Tibial artery (tissue), 4 donors: ENCODE measurements at places on chromosomes 3 and 15.

DNA sequence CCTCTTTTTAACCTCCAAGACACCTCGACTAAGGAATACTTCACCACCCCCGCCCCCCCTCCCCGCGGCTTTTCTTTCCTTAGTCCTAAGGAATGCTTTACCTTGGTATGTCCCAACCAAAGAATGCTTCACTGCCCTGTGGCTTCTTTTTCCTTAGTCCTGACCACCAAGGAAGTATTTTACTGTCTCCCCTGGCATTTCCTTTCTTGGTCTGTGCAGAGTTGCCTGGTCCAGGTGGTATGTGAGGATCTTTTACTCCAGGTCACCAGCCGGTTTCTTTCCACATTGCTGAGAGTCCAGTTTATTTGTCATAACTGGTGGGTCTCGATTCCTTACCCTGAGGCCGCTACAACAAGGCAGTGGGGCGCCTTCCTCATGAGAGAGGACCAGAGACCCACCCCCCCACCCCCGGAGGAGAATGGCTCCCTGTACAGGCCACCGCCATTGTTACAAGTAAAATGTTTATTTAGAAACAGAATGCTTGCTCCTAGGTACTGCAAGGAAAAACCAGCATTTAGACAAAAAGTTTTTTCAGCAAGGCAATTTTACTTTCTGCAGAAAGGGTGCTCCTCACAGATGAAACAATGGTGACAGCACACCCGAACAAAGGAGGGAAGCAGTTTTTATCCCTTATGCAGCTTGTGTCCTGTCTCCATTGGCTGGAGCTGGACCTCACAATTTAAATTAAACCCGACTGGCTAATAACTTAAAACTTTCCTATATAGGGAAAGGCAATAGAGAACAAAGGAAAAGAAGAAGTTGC is 23.1 kb upstream of the MTHFS start:
- peaks cover 6% of the 10 kb centered on the region for H3K4me1 ChIP-seq
- DNase-seq, result no peak

DNA sequence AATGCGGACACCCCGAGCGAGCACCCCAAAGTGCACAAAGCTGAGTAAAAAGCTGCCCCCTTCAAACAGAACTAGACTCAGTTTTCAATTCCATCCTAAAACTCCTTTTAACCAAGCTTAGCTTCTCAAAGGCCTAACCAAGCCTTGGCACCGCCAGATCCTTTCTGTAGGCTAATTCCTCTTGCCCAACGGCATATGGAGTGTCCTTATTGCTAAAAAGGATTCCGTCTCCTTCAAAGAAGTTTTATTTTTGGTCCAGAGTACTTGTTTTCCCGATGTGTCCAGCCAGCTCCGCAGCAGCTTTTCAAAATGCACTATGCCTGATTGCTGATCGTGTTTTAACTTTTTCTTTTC is 5.3 kb downstream of the BHLHE40 start:
- H3K27ac ChIP-seq, result peak overlapping the region; percentile 95
- peaks cover 12% of the 10 kb centered on the region for H3K36me3 ChIP-seq
- peaks cover 78% of the 10 kb centered on the region for H3K4me1 ChIP-seq
- DNase-seq, result no peak
- no peaks in the 10 kb centered on the region for H3K27me3 ChIP-seq

DNA sequence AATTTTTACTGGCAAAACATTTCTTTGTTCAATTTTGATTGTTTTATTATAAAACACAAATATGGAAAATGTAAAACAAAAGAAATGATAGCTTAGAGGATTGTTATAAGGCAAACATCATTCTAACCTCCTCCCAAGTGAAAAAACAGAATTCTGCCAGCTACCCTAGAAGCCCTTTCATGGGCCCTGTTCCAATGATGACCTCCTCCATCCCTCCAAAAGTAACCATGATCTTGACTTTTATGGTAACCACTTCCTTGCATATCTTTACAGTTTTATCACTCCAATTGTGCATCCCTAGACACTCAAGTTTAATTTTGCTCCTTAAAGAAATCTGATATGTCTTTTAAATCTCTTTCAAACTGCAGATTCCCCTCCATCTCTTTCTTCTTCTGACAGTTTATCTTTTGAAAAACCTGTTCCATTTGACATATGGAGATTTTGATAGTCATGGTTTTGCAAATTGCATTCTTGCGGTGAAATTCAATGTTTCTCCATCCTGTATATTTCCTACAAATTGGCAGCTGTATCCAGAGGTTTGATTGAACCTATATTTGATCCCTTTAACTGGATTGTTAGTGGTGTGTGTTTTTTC is 27.0 kb upstream of the TNFAIP8L3 start:
- peak overlapping the region; percentile 55 for H3K27ac ChIP-seq
- no peak overlapping the region for H3K4me3 ChIP-seq
- DNase-seq, result no peak
- no peaks in the 10 kb centered on the region for H3K27me3 ChIP-seq

DNA sequence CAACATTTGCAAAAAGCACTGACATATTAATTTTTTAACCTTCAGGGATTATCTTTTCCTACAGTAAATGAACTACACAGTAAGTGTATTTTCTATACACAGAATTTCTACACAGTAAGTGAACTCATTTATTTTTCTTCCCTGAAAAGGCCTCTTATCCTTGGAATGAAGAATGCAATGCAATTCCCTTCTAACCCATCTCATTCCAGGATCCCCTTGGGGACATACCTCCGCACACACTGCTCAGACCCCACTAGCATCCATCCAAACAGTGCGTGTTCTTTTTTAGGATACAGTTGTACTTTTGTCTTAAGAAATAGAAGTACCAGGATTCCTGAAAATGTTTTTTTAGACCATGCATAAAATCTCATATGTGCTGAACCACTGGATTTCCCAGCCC is 152.8 kb downstream of the UACA start:
- no peak overlapping the region for H3K4me3 ChIP-seq
- no peak overlapping the region for H3K27ac ChIP-seq
- H3K36me3 ChIP-seq, result no peaks in the 10 kb centered on the region

GRCh38 chr3:184696697-184697096 is 15.2 kb downstream of the MAGEF1 start:
- no peaks in the 10 kb centered on the region for H3K27me3 ChIP-seq
- no peak for DNase-seq
- H3K4me1 ChIP-seq, result no peaks in the 10 kb centered on the region
- H3K36me3 ChIP-seq, result no peaks in the 10 kb centered on the region
- H3K27ac ChIP-seq, result no peak overlapping the region

DNA sequence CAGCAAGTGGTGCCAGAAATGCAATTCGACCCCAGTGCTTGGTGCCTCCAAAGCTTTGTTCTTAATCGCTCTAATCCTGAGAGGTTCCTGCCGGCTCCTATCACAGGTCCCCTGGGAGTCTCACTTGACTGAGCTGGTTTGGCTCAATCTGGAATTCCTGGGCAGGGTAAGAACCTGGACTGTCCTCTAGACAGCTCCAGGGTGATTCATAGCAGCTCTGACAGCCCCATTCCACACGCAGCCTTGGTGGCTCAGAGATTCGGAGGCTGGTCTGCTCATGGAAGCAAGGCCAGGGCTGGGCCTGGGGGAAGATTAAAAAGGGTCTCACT is 37.9 kb downstream of the MYO5C start:
- peaks cover 16% of the 10 kb centered on the region for H3K4me1 ChIP-seq
- no peaks in the 10 kb centered on the region for H3K27me3 ChIP-seq

DNA sequence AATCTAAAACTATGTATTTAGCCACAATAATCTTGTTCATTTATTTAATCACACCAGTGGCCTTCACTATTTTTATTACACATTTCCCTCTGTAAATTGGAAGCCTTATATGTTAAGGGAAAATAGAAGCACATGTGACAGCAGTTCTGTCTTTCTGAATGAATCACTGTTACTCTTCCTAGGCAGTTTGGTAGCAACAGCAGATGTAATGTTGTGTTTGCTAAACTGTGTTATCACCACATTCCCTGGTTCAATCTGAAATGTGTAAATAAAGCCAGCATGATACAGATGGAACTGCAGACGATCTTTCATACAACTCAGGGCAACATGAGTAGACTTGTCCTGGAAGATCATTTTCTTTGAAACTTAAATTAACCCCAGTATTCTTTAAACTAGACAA is 220.1 kb downstream of the MCTP2 start:
- H3K4me1 ChIP-seq, result no peaks in the 10 kb centered on the region
- H3K27me3 ChIP-seq, result no peaks in the 10 kb centered on the region
- no peak for DNase-seq
- no peaks in the 10 kb centered on the region for H3K36me3 ChIP-seq
- H3K27ac ChIP-seq, result no peak overlapping the region

- H3K4me3 ChIP-seq, result no peak overlapping the region
- H3K27ac ChIP-seq, result no peak overlapping the region
- H3K4me1 ChIP-seq, result no peaks in the 10 kb centered on the region
- H3K36me3 ChIP-seq, result no peaks in the 10 kb centered on the region
- DNase-seq, result no peak
Observed at GRCh38 chr3:102727340-102727739, 292.5 kb downstream of the ZPLD1 start.

- no peak overlapping the region for H3K4me3 ChIP-seq
- no peaks in the 10 kb centered on the region for H3K27me3 ChIP-seq
- DNase-seq, result peak; percentile 78
- H3K36me3 ChIP-seq, result no peaks in the 10 kb centered on the region
- peak overlapping the region; percentile 62 for H3K27ac ChIP-seq
Observed at GRCh38 chr3:190076601-190077394, 43.9 kb downstream of the P3H2 start.

DNA sequence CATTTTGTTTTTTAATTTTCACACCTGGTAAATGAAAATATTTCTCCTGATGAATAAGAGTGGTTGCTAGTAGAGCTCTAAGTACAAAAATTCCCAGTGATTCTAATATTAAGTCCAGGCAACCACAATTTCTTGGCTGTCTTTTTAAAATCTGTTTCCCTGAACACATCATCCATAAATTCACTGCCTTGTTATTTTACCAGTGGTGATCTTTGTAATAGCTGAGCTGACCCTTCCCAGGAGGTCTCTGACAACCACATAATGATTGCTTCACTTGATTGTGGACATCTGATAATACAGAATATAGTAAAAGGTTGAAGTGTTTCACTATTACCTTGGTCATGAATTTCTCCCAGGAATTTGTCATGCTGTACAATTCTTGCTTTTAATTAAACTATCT is 13.9 kb upstream of the TOP2B start:
- peaks cover 6% of the 10 kb centered on the region for H3K27me3 ChIP-seq
- no peak overlapping the region for H3K27ac ChIP-seq
- DNase-seq, result no peak

DNA sequence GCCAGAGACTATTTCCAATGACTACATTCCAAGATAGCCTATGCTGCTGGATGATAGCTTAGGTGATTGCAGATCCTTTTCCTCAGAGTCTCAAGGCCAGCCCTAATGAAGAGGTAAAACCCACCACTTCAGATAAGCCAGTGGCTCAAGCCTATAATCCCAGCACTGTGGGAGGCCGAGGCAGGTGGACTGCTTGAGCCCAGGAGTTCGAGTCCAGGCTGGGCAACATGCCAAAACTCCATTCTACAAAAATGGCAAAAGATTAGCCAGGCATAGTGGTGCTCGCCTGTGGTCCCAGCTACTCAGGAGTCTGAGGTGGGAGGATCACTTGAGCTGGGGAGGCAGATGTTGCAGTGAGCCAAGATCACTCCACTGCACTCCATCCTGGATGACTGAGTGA is 495.3 kb downstream of the ZIC1 start:
- no peak overlapping the region for H3K4me3 ChIP-seq
- no peaks in the 10 kb centered on the region for H3K4me1 ChIP-seq
- no peaks in the 10 kb centered on the region for H3K27me3 ChIP-seq

GRCh38 chr3:153144779-153145178 is 17.2 kb upstream of the RAP2B start:
- H3K36me3 ChIP-seq, result no peaks in the 10 kb centered on the region
- H3K4me1 ChIP-seq, result no peaks in the 10 kb centered on the region
- no peak for DNase-seq
- no peaks in the 10 kb centered on the region for H3K27me3 ChIP-seq

- no peaks in the 10 kb centered on the region for H3K36me3 ChIP-seq
- no peak for DNase-seq
- H3K27me3 ChIP-seq, result no peaks in the 10 kb centered on the region
- peaks cover 10% of the 10 kb centered on the region for H3K4me1 ChIP-seq
- H3K27ac ChIP-seq, result no peak overlapping the region
Observed at GRCh38 chr3:109926376-109926775, 589.0 kb upstream of the DPPA4 start.

GRCh38 chr3:39154280-39155021 is 1.1 kb upstream of the CSRNP1 start:
- peak overlapping the region; percentile 86 for H3K4me3 ChIP-seq
- peaks cover 39% of the 10 kb centered on the region for H3K4me1 ChIP-seq
- no peak for DNase-seq
- no peaks in the 10 kb centered on the region for H3K36me3 ChIP-seq
- peak overlapping the region; percentile 100 for H3K27ac ChIP-seq

GRCh38 chr3:86563400-86563970 is 427.5 kb downstream of the VGLL3 start:
- H3K4me1 ChIP-seq, result no peaks in the 10 kb centered on the region
- no peak overlapping the region for H3K27ac ChIP-seq
- H3K36me3 ChIP-seq, result no peaks in the 10 kb centered on the region
- no peak overlapping the region for H3K4me3 ChIP-seq
- no peaks in the 10 kb centered on the region for H3K27me3 ChIP-seq

- H3K4me1 ChIP-seq, result no peaks in the 10 kb centered on the region
- H3K27ac ChIP-seq, result no peak overlapping the region
- H3K4me3 ChIP-seq, result no peak overlapping the region
- DNase-seq, result no peak
- no peaks in the 10 kb centered on the region for H3K36me3 ChIP-seq
Observed at GRCh38 chr15:67766968-67767367, 58.3 kb upstream of the SKOR1 start.

- no peak overlapping the region for H3K4me3 ChIP-seq
- no peak for DNase-seq
- no peaks in the 10 kb centered on the region for H3K27me3 ChIP-seq
- H3K36me3 ChIP-seq, result peaks cover 11% of the 10 kb centered on the region
Observed at GRCh38 chr15:74555192-74555591, 14.2 kb downstream of the ARID3B start.

DNA sequence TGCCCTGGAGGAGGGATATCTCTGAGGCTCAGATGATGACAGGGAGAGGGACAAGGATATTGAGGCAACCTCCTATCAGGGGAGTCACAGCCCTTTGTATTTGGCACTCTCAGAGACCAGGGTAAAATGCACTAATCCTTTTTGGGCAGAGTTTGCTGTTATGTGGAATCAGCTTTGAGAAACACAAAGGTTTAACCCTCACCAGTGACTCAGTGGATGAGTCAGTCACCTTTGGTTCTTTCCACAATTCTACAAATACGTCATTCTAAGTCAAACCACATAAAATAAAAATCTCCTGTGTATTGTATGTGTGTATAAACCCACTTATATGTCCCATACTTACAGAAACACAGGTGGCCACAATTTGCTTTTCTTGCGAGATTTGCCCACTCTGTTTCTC is 5.1 kb downstream of the LSAMP start:
- no peak overlapping the region for H3K27ac ChIP-seq
- H3K4me3 ChIP-seq, result no peak overlapping the region
- H3K27me3 ChIP-seq, result peaks cover 5% of the 10 kb centered on the region
- DNase-seq, result no peak

- no peak for DNase-seq
- H3K27me3 ChIP-seq, result no peaks in the 10 kb centered on the region
- no peak overlapping the region for H3K27ac ChIP-seq
- H3K4me3 ChIP-seq, result no peak overlapping the region
- H3K36me3 ChIP-seq, result no peaks in the 10 kb centered on the region
Observed at GRCh38 chr3:68103811-68104210, 449.4 kb upstream of the SUCLG2 start.

- H3K27me3 ChIP-seq, result no peaks in the 10 kb centered on the region
- no peaks in the 10 kb centered on the region for H3K36me3 ChIP-seq
- no peaks in the 10 kb centered on the region for H3K4me1 ChIP-seq
- no peak for DNase-seq
- H3K27ac ChIP-seq, result no peak overlapping the region
Observed at GRCh38 chr15:78660584-78660983, 19.6 kb upstream of the CHRNB4 start.
